ENCODE measurements at places on chromosomes 12 and 14.

DNA sequence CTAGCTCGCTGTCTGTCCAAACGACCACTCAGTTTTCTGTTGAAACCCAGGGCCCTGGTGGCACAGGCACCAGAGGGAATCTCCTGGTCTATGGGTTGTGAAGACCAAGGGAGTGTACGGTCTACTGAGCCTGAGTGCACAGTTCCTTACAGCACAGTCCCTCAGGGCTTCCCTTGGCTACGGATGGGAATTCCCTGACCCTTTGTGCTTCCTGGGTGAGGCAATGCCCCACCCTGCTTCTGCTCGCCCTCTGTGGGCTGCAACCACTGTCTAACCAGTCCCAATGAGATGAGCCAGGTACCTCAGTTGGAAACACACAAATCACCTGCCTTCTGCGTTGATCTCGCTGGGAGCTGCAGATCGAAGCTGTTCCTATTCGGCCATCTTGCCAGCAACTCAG lies 22.6 kb downstream of the GPHN start:
- no peak for DNase-seq

- DNase-seq: no peak
Observed at GRCh38 chr12:53052419-53053217, 2.8 kb downstream of the TNS2 start.

DNA sequence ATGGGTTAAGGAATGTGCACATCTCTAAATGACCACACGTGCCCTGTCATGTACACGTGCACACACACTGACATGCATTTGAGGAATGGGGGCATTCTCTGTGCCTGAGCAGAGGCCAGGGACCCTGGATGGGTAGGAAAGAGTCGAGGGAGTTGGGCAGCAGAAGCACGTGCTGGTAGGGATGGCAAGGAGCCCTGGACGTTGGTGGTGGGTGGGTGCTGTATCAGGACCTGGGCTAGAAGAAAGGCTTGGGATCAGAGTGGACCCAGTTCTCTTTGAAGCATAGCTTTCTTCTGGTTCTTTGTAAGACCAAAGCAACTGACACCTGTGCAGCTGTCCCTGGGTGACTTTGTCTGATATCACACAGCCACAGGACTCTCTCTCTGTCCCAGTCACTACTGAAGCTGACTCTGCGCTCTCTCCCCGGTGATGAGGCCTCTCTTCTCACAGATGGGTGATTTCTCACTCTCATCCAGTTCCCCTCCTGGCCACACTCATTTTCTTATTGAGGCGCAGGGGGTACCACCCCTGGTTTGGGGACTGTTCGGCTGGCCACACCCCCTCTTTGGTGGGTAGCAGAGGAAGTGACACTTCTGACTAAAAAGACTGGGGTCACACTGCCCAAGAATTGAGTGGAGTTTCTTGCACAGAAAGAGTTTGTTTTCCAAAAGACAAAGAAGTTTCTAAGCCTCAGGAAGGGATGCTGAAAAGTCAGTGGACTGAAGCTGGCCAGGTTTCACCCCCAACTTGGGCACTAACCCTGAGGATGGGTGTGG lies 171.7 kb upstream of the RTL1 start:
- DNase-seq: no peak

- no peak for DNase-seq
Observed at GRCh38 chr12:15496738-15497137, 174.4 kb downstream of the PTPRO start.

GRCh38 chr12:29163146-29163545 lies 14.1 kb downstream of the FAR2 start:
- DNase-seq: no peak

DNA sequence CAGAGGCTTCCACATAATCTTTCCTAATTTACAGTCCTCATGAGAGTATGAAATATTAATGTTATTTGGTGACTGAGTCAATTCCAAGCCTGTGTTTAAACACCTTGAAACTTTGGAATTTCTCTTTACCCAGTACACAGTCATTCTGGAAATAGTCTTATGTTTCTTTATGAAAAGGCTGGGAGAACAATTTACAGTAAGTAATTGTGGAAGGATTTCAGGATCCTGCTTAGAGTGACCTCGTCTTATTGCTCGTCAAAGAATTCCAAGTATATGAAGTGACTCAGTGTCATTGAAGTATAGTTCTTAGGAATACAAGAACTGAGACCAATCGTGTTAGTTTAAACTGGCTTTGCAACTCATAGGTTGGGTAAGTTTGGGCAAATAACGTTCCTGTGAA lies 634.2 kb downstream of the SLC16A7 start:
- no peak for DNase-seq

GRCh38 chr12:66275040-66275439 lies 27.3 kb upstream of the HELB start:
- no peak for DNase-seq

GRCh38 chr12:132629330-132629729 lies 10.8 kb downstream of the P2RX2 start:
- no peak for DNase-seq

DNA sequence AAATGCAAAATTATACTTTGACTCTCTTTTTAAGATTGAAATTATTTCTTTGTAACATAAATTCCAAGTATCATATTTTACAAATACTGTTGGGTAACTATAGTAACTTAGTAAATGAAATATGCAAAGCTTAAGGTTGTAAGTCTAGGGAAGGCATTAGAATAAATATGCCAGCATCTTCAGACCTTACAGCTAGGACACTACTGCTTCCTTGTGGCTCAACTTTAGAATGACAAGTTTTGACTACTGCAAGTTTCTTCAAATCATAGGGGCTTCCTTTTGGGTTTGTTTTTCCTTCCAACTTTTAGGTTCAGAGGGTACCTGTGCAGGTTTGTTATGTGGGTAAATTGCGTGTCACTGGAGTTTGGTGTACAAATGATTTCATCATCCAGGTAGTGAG lies 17.7 kb upstream of the ANP32D start:
- DNase-seq: no peak

- no peak for DNase-seq
Observed at GRCh38 chr14:103880348-103881267, 33.2 kb upstream of the PPP1R13B start.

- no peak for DNase-seq
Observed at GRCh38 chr12:122064025-122064777, 14.4 kb upstream of the MLXIP start.

- DNase-seq: no peak
Observed at GRCh38 chr14:21712036-21712435, 38.4 kb upstream of the OR4E1 start.

DNA sequence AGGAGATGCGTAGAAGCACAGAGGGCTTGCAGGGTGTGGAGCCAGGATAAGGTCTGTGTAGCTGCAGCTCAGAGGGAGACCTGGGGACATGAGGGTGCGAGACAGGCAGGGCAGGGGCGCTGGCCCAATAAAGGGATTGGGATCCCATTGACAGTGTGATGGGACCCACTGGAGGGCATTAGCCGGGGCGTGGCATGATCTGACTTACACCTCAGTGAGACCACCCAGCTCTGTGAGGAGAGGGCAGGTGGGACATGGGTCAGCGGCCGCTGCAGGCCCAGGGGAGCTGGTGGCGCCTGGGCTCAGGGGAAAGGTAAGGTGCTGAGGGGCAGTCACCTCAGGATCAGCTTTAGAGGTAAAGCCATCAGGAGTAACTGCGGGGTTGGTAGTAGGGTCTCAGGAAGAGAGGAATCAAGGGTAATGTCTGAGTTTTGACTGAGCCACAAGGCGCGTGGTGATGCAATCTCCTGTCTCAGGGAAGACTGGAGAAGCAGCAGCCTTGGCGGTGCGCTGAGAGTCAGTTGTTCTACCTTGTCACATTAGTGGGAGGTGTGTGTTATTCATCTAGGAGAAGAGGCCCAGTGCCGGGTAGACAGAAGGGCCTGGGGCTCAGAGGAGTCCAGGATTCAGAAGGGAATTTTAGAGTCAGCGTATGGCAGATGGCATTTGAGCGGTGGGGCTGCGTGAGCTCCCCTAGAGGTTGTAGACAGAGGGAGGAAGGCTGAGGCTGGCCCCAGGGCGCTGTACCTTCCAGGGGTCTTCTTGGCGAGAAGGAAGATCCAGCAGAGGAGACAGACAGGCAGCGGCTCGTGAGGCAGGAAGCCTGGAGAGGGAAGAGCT lies 30.8 kb upstream of the BDKRB2 start:
- no peak for DNase-seq

GRCh38 chr12:55044135-55044534 lies 24.4 kb downstream of the NEUROD4 start:
- no peak for DNase-seq

GRCh38 chr12:85968606-85969005 lies 94.5 kb downstream of the NTS start:
- no peak for DNase-seq

- DNase-seq: no peak
Observed at GRCh38 chr12:110426406-110426805, 22.9 kb upstream of the ANAPC7 start.

- DNase-seq: no peak
Observed at GRCh38 chr14:74547331-74547927, 53.9 kb downstream of the ISCA2 start.
